ENCODE measurements at places on chromosomes 2 and 18. TPM values are rescaled to one million over a fixed set of nuclear protein-coding genes. Genes with fewer than 3 reads are reported as not detected.

DNA sequence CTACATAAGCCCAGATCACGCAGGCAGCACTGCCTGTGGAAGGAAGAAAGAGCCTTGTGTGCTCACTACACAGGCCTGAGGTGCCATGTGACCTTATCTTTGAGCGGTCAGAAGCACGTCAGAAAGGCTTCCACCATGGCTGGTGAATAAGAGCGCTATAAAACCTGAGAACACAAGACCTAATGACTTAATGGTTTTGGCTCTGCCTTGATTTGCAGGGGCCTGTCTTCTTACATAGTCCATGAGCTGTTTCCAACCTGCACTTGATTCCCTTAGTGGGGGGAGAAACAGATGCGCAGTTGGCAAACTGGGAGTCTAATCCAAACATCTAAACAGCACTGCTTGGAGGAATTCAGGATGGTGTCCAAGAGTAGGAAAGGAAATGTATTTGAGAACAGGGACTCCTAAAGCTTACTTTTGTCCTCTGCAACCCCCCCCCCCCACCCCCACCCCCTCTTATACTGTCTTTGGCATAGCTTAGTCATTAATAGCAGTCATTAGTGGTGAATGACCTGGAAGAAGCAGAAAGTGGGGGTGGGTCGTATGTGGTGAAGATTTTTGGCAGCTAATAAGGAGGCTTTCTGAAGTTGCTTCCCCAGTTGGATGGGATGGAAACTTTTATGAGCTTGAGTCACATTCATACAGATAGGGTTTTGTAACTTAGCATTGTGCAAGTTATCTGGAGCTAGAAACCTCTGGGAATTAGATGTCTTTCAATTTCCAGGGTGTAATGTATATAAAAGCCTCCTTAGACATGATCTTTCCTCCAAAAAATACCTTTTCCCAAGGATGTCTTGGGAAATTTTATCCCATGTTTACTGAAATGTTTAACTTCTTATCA lies 454.1 kb downstream of the MEIS1 start:
- no peaks in the 10 kb centered on the region for H3K27me3 ChIP-seq
- H3K36me3 ChIP-seq = no peaks in the 10 kb centered on the region
- H3K27ac ChIP-seq = no peak overlapping the region
- DNase-seq = no peak
- H3K4me3 ChIP-seq = no peak overlapping the region

The CD8B2 gene
- not detected for total RNA-seq

The CABYR gene
- total RNA-seq = 29.4 TPM

- no peaks in the 10 kb centered on the region for H3K36me3 ChIP-seq
- no peak overlapping the region for H3K4me3 ChIP-seq
Measured at GRCh38 chr2:138187221-138187620, 222.9 kb downstream of the HNMT start.

All from Panc1 (cell line).